ENCODE measurements at places on chromosomes 16 and 17. TPM values are rescaled to one million over a fixed set of nuclear protein-coding genes. Genes with fewer than 3 reads are reported as not detected.
A peak's percentile ranks its signal among the peaks of the same experiment; 100 is the strongest.

Gene C1QL1
- 4.3 TPM for total RNA-seq

DNA sequence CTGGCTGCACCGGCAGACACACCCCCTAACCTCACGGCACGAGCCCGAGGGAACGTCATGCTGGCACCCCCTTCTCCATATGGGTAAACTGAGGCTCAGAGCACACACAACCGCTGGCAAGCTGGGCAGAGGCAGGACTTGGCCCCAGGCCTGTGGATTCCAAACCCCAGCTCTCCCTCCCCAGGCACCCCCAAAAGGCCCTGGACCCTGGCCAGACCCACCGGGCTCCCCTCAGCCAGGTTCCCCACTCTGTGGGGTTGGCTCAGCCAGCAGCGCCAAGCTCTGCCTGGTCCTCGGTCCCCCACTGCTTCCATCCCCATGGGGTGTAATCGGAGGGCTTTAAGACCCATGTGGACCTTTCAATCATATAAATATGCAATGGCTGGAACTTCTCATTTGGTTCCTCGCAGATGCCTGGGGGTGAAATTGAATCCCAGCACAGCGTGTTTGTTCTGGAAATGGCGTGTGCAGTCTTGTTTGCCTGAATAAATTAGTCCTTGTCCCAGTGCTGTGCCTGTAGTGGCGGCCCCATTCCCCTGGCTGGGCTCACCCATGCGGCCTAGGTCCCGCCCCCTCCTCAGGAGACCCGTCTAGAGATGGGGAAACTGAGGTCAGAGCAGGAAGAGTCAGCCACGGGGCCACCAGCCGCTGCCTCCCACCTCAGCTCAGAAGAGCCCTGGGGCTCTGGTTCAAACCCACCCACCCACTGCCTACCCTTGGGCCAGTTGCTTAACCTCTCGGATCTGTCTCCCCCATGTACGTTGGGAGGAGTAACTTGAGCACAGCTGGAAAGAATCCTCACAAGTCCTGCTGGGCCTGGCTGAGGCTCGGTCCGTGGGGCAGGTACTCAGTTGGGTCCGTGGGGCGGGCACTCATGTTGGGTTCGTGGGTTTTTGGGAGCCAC is 57.3 kb downstream of the ZFPM1 start:
- ATAC-seq, result no peak

- ATAC-seq, result no peak
Observed at GRCh38 chr16:56630134-56630533, 2.3 kb upstream of the MT1M start.

Gene DCXR
- 140 TPM for total RNA-seq

DNA sequence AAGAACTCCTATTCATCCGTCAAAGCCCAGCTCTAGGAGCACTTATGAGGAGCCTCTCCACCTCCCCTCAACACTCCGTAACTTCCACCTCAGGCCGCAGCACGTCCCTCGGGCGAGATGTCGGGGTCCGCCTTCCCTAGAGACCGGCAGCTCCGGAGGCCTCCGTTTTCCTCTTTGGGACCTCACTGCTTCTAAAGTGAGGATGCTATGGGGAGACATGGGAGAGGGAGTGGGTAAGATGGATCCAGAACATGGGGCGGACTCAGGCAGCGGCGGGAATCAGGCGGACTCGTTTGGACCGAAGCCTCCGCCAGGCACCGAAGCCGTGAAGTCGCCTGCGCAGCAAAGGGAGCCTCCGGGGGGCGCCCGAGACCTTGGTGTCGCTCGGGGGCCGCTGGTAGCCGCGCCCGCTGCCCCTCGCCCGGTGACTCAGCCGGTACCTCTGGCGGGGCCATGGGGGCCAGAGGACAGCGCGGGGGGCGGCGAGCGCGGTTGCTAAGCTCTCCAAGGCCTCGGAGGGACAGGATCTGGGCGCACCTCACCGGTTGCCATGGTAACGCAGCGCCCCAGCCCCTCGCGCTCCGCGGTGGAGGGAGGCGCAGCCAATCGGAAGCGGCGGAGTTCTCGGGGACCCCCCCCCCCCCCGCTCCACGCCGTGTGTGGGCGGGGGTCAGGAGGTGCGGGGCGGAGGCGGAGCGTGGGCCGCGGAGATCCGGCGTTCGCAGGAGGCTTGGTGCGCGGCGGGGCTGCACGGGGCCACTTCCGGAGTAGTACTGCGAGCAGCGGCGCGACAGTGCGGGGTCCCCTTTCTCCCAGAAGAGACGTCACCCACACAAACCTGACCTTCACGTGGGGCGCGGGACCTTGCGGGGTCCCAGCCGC is 1.3 kb upstream of the HIC1 start:
- ATAC-seq, result peak; percentile 22

- ATAC-seq, result no peak
Observed at GRCh38 chr16:6988846-6989245, 343.8 kb upstream of the RBFOX1 start.

- ATAC-seq, result peak; percentile 3
Observed at GRCh38 chr16:87326151-87326571, 9.0 kb upstream of the C16orf95 start.

- ATAC-seq, result no peak
Observed at GRCh38 chr17:1422885-1423284, 22.9 kb upstream of the YWHAE start.

Gene GDE1
- total RNA-seq, result 143 TPM

DNA sequence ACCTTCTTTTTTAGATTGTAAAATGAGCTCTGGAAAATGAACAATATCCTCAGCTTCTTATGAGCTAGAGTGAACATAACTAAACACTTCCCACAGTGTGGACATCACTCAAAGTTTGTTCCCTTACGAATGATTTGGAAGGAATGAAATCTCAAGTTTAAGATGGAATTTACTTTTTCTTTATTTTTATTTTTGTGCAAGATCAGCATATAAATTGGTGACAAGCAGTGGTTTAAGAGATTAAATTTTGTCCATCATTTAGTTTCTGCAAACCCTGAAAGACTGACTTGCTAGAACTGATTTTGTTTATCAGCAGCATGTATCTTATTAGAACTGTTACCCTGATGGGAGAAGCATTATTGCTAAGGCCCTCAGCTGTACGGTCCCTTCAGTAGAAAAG is 420.1 kb downstream of the CDH8 start:
- ATAC-seq, result no peak

DNA sequence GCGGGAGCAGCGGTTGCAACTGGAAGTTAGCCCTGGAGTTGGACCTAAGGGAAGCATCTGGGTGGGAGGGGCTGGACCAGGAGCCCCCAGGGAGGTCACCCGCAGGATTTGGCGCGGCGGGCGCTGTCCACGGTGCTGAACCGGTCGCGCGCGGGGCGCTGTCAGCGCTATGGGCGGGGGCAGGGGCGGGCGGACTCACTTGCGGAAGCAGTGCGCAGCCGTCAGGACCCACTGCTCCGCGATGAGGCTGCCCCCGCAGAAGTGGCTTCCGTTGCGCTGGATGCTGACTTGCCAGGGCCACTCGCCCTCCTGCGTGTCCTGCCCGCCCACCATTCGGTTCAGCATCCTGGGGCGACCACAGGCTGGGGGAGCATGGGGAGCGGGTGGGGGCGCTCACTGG is 4.5 kb downstream of the PRSS27 start:
- peak; percentile 63 for ATAC-seq

- no peak for ATAC-seq
Observed at GRCh38 chr16:6250511-6250910, 1082.1 kb upstream of the RBFOX1 start.

Gene RNF222
- 0.23 TPM for total RNA-seq

DNA sequence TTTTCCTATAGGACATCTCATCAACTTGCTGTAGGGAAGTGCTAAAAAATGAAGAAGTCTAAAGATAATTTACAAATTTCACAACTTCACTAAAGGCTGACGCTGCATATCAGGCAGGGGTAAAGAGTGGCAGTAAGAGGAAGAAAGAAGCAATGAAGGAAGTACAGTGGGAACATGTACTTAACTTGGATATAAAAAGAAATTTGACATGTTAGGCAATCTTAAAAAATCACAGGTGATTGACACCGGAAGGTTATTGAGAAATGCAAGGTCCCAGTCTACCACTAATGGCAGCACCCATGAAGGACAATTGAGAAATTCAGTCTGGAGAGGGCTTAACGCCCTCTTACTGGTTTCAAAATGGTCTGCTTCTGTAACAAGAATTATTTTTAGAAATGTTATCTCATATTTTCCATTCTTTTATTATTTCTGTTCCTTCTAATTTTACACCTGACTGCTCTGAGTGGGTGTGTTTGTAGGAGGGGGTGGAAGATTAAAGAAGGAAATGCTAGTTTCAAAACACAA is 358.1 kb downstream of the KCNJ2 start:
- peak; percentile 55 for ATAC-seq

Gene LRRC3C
- total RNA-seq, result 1.1 TPM

Gene EVPL
- total RNA-seq, result 1.8 TPM

Gene FOXF1
- 60.6 TPM for total RNA-seq

Gene CTRB1
- not detected for total RNA-seq

DNA sequence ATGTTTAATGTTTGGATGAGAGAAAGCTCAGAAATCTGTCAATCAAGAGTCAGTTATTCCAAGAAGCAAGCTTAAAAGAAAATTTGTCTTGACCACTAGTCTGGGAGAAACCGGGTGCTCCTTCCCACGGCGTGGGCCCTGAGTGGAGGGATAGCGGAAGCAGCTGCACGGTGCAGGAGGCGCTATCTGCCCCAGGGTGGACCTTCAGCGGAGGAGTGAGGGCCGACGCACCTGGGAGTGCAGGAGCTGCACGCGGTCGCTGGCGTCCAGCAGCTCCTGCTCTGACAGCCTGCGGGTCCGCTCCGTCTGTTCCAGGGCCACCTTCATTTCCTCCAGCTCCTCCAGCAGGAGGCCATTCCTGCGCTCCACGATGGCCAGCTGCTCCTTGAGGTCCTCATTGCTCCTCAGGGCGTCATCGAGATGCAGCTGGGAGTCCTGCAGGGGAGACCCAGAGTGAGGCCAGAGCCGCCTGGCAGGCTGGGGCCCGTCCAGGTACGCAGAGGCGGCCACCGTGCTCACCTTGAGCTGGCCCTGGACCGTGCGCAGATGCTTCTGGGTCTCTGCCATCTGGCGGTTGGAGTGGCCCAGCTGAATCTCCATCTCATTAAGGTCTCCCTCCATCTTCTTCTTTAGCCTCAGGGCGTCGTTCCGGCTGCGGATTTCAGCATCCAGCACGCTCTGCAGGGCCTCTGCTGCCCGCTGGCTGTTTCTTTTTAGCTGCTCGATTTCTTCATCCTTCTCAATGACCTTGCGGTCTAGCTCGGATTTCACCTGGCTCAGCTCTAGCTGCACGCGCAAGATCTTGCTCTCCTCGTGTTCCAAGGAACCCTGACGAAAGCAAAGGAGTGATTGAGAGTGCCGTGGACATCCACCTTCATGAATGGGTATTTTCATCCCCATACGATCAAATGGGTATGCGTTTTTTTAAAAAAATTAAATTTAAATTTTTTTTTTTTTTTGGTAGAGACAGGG is 63.5 kb downstream of the MYH13 start:
- ATAC-seq, result no peak

- ATAC-seq, result no peak
Observed at GRCh38 chr17:14331225-14331981, 30.5 kb downstream of the HS3ST3B1 start.

GRCh38 chr17:32142857-32143526 is 690 bp downstream of the RHOT1 start:
- ATAC-seq, result no peak

GRCh38 chr17:34883106-34884000 is 77.9 kb downstream of the CCT6B start:
- ATAC-seq, result no peak

Gene KRTAP9-6
- not detected for total RNA-seq

DNA sequence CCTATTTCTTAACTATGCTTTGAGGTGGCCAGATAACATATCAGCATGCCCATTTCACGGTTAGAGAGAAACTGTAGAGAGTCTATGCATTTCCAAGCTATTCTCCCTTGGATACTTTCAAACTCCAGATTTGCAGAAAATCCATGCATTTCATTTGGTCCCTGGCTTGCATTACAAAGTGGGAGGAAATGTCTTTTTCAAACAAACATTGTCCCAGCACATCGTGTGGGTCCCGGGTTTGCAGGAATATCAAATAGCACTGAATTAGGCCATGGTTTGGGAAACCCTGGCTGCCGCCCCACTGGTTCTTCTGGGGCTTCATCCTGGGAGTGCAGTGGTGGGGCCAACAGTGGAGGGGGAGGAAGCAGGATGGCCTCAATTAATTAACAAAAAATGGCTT is 171.9 kb downstream of the IRX5 start:
- ATAC-seq, result no peak

GRCh38 chr17:50139185-50139783 is 9.3 kb upstream of the SAMD14 start:
- ATAC-seq, result no peak

- no peak for ATAC-seq
Observed at GRCh38 chr16:12356632-12357340, 380.3 kb downstream of the SNX29 start.

GRCh38 chr16:81071805-81072204 is 5.2 kb downstream of the C16orf46 start:
- no peak for ATAC-seq

Gene PRR29
- 0.23 TPM for total RNA-seq

Gene TEKT3
- total RNA-seq, result not detected

DNA sequence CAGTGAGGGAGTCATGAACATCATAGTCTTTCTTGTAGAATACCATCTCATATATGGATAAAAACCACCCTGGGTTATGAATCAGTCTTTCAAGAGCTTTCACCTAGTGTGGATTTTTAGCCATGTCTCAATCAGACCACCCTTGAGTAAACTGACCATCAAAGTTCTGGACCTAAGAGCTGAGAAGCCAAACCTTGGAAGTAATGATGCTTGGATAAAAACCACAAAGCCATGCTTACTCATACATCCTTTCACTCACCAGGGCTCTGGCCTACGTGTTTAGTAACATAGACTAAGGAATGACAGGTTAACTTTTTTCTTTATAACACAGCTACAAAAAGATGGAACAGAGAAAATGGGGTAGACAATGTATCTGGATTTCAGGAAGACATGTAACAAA is 167.2 kb downstream of the STX8 start:
- no peak for ATAC-seq

Gene CDK12
- total RNA-seq, result 47.3 TPM

Gene NAGLU
- total RNA-seq, result 46.9 TPM

DNA sequence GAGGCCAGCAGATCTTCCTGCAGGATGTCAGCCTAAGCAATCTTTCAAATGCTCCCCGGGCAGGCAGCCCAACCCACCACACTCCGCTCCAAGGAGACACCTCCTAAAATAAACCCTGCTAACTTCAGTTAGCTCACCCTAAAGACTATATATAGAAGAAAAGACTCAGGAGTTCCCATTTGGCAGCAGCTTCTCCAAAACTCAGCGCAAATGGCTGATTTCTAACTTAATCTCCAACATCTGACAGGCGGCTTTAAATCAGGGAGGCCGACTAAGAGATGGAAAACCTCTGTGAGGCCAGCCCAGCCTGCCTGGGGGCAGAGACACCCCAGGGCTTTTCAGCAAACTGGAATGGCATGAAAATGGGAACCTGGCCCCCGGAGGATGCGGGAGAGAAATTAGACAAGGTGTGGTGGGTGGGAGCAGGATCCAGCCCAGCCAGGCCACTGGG is 91.6 kb downstream of the XYLT1 start:
- ATAC-seq, result peak; percentile 69

All from gastroesophageal sphincter (tissue), 4 donors.